Liver (tissue), 10 donors: ENCODE measurements at places on chromosomes 11 and 22. TPM values are rescaled to one million over a fixed set of nuclear protein-coding genes. Genes with fewer than 3 reads are reported as not detected.

DNA sequence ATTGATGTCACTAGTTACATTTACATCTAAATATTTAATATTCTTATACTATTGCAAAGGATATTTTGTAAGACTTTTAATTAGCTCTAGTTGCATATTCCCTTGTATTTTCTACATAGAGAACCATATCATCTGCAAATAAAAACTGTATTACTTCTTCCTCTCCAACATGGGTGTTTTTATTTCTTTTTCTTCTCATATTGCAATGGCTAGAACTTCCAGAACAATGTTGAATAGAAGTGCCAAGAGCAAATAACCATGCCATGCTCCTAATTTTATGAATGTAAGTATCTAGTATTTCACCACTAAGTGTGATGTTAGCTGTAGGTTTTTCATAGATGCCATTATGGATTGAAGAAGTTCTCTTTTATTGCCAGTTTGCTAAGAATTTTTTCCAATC lies 321.8 kb upstream of the NCAM1 start:
- H3K4me1 ChIP-seq, result no peaks in the 10 kb centered on the region
- DNase-seq, result no peak
- no peak overlapping the region for H3K27ac ChIP-seq
- H3K27me3 ChIP-seq, result no peaks in the 10 kb centered on the region
- H3K36me3 ChIP-seq, result no peaks in the 10 kb centered on the region
- H3K4me3 ChIP-seq, result no peak overlapping the region

- H3K27ac ChIP-seq, result peak overlapping the region; percentile 74
- H3K36me3 ChIP-seq, result no peaks in the 10 kb centered on the region
- H3K27me3 ChIP-seq, result no peaks in the 10 kb centered on the region
- no peak overlapping the region for H3K4me3 ChIP-seq
- no peak for DNase-seq
These were observed 21.0 kb downstream of the SPECC1L start for GRCh38 chr22:24291515-24292201.

DNA sequence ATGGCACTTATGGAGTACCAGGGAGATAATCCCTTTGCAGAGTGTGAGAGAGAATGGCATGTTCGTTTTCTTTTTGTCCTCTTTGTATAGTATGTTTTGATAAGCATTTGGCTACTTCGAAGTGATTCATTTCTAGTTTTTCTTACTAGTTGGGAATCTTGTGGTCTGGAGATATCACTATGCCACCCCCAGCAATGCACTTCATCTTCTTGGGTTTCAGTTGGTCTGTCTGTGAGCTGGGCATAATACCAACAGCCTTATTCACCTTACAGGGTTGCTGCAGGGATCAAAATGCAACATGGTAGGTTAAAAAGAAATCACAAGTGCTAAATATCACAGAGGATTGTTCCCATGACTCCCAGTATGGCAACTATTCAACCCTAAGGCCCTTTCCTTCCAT lies 387.8 kb upstream of the CADM1 start:
- no peaks in the 10 kb centered on the region for H3K27me3 ChIP-seq
- no peak overlapping the region for H3K4me3 ChIP-seq
- DNase-seq, result no peak
- no peak overlapping the region for H3K27ac ChIP-seq

GRCh38 chr11:74844072-74844471 lies 95.4 kb downstream of the RNF169 start:
- H3K27me3 ChIP-seq, result no peaks in the 10 kb centered on the region
- no peaks in the 10 kb centered on the region for H3K4me1 ChIP-seq
- no peak for DNase-seq

DNA sequence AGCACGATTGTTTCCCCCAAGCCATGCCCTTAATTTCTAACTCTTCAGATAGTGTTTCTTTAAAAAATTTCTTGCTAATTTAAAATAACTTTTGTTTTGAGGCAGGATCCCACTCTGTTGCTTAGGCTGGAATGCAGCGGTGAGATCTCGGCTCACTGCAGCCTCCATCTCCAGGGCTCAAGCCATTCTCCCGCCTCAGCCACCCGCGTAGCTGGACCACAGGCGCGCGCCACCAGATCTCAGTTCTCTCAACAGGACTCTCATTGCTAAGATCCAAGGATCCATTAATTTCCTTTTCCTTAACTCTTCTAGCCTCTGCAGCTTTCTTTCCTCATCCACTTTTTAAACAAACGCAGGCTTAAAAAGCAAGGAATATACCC lies 327 bp upstream of the MED17 start:
- peak overlapping the region; percentile 98 for H3K4me3 ChIP-seq
- peaks cover 2% of the 10 kb centered on the region for H3K36me3 ChIP-seq

DNA sequence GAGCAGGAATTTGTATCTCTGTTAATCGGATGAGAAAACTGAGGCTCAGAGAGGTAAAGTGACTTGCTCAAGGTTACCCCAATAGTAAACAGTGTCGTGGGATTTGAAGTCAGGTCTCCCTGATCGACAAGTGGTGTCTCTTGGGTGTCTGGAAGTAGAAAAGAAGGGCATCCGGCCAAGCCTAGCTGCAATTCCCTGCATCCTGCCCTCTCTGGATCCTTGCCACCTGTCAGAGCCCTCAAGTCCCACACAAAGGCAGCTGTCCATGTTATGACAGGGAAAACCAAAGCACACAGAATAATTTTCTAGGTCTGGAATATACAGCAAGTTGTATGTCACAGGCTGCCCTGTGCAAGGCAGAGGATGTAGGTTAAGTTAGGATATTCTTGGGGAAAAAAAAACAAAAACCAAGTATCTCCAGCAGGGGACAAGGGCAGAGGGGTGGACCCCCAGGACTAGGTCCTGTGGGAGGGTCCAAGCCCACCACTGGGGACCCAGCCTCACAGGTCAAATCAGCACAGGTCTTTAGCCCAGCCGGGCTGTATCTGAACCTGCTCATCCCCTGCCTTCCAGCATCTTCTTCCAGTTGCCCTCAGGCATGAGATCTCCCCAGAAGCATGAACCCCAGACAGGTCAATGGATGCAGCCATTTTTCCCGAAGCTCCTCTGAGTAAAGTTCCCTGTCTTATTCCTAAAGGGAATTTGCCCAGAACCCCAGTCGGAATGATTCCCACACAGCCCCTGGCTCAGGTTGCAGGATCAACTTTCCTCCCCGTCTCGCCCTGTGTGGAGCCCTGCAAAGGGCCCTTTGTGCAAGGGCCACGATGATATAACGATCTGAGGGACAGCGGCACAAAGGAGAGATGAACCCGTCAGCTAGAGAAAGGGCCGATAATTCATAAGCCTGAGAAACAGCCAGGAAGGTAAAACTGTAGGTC lies 15.0 kb downstream of the USH1C start:
- DNase-seq, result no peak
- H3K4me3 ChIP-seq, result no peak overlapping the region
- H3K4me1 ChIP-seq, result no peaks in the 10 kb centered on the region
- no peaks in the 10 kb centered on the region for H3K36me3 ChIP-seq
- H3K27me3 ChIP-seq, result no peaks in the 10 kb centered on the region

DNA sequence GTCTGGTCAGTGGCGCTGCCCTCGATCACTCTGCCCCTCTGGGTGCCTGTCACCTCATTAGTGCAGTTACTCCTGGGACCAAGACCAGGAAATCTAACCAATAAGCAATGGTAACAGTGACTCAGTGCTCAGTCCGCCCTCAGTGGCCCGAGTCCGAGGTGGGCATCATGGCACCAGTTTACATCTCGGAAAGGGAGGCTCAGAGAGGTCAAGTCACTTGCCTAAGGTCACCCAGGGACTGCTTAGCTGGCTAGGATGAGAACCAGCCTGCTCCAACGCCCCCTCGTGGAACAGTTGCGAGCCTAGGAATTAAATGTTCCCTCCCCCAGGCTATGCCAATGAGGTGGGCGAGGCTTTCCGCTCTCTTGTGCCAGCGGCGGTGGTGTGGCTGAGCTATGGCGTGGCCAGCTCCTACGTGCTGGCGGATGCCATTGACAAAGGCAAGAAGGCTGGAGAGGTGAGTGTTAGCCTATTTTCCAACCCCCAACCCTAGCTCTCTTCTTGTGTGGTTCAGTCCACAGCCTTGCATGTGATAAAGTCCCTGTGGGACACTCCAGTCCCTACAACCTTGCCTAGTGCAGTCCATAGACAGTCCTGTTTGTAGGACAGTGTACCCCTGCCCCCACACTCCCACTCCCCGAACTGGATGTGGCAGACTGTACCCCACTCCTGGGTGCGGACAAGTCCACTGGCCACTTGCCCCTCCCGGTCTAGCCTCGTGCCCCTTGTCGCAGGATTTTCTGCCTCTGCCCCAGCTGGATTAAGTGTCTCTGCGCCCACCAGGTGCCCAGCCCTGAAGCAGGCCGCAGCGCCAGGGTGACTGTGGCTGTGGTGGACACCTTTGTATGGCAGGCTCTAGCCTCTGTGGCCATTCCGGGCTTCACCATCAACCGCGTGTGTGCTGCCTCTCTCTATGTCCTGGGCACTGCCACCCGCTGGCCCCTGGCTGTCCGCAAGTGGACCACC lies 1.1 kb downstream of the MTFP1 start:
- peak; percentile 84 for DNase-seq
- peak overlapping the region; percentile 85 for H3K27ac ChIP-seq
- H3K36me3 ChIP-seq, result no peaks in the 10 kb centered on the region
- no peaks in the 10 kb centered on the region for H3K27me3 ChIP-seq

GRCh38 chr11:9266132-9266736 lies 1.1 kb upstream of the DENND5A start:
- DNase-seq, result no peak
- H3K4me3 ChIP-seq, result no peak overlapping the region
- no peaks in the 10 kb centered on the region for H3K27me3 ChIP-seq
- H3K36me3 ChIP-seq, result no peaks in the 10 kb centered on the region
- H3K27ac ChIP-seq, result peak overlapping the region; percentile 95

- no peak overlapping the region for H3K27ac ChIP-seq
- H3K36me3 ChIP-seq, result no peaks in the 10 kb centered on the region
- DNase-seq, result no peak
- H3K27me3 ChIP-seq, result no peaks in the 10 kb centered on the region
- H3K4me3 ChIP-seq, result no peak overlapping the region
These were observed 45.4 kb downstream of the YAP1 start for GRCh38 chr11:102155676-102156075.

- H3K4me1 ChIP-seq, result peaks cover 10% of the 10 kb centered on the region
- no peaks in the 10 kb centered on the region for H3K36me3 ChIP-seq
- H3K27ac ChIP-seq, result peak overlapping the region; percentile 74
- DNase-seq, result no peak
- peak overlapping the region; percentile 86 for H3K4me3 ChIP-seq
- no peaks in the 10 kb centered on the region for H3K27me3 ChIP-seq
These were observed 272 bp downstream of the DIXDC1 start for GRCh38 chr11:111937461-111937769.

DNA sequence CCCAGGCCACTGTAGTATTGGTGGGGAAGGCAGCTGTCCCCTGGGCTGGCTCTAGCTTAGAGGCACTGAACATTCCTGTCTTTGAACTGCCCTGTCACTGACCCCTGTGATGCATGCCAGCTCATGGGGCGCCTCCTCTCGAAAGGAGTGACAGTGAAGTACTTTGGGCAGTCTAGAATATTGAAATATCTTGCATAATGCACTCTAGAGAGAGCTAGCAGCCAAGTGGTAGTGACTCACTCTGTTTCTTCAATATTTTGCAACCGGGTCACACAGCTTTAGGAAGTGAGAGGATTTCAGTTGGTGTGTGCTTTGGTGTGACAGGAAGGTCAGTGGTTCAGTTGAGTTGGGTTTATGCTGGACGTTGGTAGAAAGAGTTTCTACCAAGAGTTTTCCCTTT lies 35.5 kb upstream of the ST14 start:
- H3K27me3 ChIP-seq, result no peaks in the 10 kb centered on the region
- H3K36me3 ChIP-seq, result peaks cover 3% of the 10 kb centered on the region
- H3K27ac ChIP-seq, result peak overlapping the region; percentile 70

GRCh38 chr11:77406396-77406795 lies 67.5 kb downstream of the PAK1 start:
- H3K27ac ChIP-seq, result no peak overlapping the region
- no peaks in the 10 kb centered on the region for H3K27me3 ChIP-seq
- no peak for DNase-seq
- no peaks in the 10 kb centered on the region for H3K36me3 ChIP-seq
- no peak overlapping the region for H3K4me3 ChIP-seq
- H3K4me1 ChIP-seq, result peaks cover 11% of the 10 kb centered on the region

DNA sequence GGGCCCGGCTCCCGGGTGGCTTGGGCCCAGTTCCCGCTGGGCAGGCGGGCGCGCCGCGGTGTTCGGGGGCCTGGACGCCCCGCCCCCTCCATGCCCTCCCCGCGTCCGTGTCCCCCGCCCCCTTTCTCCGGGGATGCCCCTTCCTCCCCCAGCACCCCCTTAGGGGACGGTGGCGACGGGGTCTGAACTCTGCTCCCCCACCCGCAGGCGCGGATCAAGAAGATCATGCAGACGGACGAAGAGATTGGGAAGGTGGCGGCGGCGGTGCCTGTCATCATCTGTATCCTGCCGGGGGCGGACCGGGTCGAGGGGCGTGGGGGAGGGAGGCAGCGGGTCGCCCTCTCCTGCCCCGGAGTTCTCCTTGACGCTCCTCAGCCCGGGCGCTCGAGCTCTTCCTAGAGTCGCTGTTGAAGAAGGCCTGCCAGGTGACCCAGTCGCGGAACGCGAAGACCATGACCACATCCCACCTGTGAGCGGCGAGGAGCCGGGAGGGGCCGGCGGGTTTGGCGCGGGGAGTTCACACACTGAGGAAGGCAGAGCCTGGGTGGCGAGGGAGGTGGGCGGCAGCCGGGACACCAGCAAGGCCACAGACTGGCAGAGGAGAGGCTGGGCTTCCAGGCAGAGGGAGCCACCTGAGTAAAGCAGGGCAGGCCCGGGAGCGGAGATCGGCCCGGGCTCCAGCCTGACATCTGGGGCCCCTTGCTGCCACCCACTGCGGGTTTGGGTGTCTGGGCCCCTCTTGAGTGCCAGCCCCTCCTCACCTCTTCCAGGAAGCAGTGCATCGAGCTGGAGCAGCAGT lies 546 bp downstream of the DRAP1 start:
- H3K4me3 ChIP-seq, result peak overlapping the region; percentile 86
- H3K36me3 ChIP-seq, result peaks cover 4% of the 10 kb centered on the region
- no peaks in the 10 kb centered on the region for H3K27me3 ChIP-seq

DNA sequence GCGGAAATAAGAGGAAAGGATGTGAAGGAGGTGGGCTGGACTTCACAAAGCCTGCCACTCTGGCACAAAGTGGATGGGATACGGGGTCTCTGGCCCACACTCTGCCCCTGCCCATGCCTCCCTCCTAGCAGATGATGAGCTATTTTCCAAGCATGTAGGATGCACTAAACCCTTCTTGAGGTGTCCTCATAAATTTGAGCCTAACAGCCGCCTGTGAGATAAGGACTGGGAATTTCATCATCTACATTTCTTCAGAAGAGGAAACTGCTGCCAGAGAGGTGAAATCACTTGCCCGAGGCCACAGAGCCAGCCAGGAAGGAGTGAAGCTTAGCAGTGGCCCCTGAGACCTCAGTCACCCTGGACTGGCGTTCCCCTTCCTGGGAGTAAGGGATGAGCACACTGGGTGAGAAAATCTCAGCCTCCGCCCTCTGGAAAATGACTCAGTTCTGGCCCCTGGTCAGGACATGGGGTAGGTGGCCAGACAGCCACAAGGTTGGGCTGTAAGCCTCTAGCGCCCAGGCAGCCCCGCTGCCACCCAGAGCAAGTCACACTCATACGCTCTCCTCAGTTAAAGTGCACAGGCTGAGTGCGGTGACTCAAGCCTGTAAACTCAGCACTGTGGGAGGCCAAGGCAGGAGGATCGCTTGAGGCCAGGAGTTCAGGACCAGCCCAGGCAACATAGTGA lies 27.9 kb downstream of the MB start:
- H3K36me3 ChIP-seq, result no peaks in the 10 kb centered on the region
- H3K27ac ChIP-seq, result no peak overlapping the region
- DNase-seq, result no peak
- no peak overlapping the region for H3K4me3 ChIP-seq
- H3K27me3 ChIP-seq, result no peaks in the 10 kb centered on the region
- H3K4me1 ChIP-seq, result peaks cover 3% of the 10 kb centered on the region

The VPS51 gene
- 158 TPM for total RNA-seq
